SK-N-MC (cell line): ENCODE measurements at places on chromosomes 4 and X.

DNA sequence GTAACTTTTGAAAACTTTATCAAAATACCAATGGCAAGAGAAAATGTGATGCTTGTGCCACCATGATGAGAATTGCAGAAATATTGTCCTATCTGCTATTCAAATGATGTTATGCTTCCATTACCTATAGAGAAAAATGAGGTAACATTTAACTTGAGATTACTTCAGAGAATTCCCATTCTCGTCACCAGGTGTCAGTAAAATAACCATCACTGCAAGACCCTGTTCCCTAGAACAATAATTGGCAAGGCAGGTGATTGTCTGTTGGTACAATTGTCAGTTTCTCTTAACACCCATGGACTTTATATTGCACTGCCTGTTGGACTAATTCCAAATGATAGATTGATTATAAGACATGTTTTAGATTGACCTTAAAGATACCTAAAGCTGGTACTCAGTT, 179.9 kb downstream of the GABRG1 start:
- DNase-seq: no peak

DNA sequence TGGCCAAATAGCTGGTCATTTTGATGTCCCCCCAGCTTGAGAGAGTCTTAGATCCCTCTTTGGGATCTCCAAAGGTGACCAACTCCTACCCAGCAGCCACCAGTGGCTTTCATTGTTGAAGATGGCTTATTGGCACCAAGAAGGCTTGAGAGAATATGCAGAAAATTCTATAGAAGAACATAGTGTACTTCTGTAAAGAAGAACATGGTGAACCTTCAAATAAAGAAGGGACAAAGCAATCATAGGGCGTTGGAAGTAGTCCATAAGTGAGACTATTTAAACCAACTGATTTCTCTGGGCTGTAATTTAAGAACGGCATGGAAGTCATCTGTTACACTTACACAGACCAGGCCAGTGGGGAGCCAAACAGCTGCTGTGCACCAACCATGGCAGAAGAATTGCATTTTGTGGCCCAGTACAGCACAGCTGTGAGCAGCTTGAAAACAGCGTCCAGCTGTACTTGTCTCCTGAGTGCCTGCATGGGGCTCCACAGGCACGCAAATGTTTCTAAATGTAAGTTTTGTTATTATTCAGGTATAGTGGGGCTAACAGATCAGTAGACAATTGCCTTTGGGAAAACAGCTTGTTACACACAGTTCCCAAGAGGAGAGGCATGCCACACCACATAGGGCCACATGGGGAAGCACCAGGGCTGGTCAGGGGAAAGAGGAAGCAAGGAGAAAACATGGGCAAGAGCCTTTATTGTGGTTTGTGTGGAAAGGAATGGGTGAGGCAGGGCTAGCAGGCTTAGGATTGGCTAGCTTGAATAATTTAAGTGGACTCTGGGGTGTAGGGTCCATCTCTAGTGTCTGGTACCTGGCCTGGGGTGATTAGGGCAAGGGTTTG, 125.0 kb downstream of the ARHGAP6 start:
- DNase-seq: no peak

- DNase-seq: no peak
Measured at GRCh38 chrX:96906741-96907140, 23.0 kb downstream of the RPA4 start.

GRCh38 chr4:108878806-108879205, 116.0 kb upstream of the ETNPPL start:
- DNase-seq: peak; percentile 16

- DNase-seq: no peak
Measured at GRCh38 chr4:76568262-76568661, 133.2 kb downstream of the SHROOM3 start.

DNA sequence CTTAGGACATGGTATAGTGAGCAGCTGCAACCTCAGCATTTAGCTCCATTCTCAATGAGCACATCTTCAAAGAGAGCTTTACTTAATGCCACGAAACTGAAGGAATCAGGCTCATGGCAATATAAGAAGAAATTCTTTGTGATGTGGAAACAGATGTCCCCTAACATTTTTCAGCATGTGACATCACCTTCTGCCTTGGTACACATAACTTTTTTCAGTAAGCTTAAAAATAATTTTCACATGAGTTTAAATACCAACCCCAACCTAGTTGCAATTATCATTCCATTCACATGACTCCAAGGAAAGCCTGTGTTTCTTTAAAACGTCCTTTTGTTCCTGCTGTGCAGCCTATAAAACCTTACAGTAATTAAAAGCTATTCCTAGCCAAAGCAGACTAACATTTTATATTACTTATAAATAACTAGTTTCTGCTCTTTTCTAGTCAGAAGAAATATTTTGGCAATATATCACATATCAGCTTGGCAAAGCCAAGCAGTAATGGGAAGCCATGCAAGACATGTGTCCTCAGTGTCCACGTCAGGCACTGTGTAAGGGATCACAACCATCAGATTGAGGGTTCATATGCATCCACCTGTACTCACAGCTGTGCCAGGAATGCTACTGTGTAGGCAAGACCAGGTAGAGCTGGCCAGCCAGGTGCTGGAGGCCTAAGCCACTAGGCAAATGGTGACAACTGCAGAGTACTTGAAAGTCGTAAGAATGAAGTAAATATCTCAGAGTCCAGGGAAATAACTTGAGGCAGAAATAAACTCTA, 466.6 kb downstream of the INPP4B start:
- DNase-seq: no peak

GRCh38 chr4:137116144-137116543, 416.1 kb downstream of the PCDH18 start:
- DNase-seq: no peak

- DNase-seq: no peak
Measured at GRCh38 chr4:61442936-61443335, 242.8 kb downstream of the ADGRL3 start.

DNA sequence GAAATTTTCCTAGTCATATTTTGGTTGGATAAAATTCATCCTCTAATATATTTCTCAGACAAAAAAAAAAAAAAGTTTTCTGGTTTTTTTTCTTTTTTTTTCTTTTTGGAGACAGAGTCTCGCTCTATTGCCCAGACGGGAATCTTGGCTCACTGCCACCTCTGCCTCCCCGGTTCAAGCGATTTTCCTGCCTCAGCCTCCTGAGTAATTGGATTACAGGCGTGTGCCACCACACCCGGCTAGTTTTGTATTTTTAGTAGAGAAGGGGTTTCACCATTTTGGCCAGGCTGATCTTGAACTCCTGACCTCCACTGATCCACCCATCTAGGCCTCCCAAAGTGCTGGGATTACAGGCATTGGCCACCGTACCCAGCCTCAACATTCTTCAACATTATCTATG, 432.7 kb upstream of the PABPC4L start:
- DNase-seq: no peak

GRCh38 chr4:47313384-47313783, 150.1 kb downstream of the COMMD8 start:
- DNase-seq: no peak

GRCh38 chr4:175127314-175127713, 209.2 kb downstream of the ADAM29 start:
- no peak for DNase-seq

- DNase-seq: no peak
Measured at GRCh38 chr4:167956676-167957075, 135.7 kb upstream of the ANXA10 start.

GRCh38 chrX:101774340-101774739, 114.7 kb upstream of the ARMCX2 start:
- no peak for DNase-seq

- no peak for DNase-seq
Measured at GRCh38 chr4:140141210-140141835, 12.7 kb downstream of the MAML3 start.

- DNase-seq: no peak
Measured at GRCh38 chrX:152989292-152989658, 4.6 kb downstream of the PNMA5 start.
